Activated CD4-positive, alpha-beta T cell treated with anti-CD3 and anti-CD28 coated beads, Interleukin-2, Interleukin-6, amounts not matched to agents 100 ng/mL and 50 ng/mL, durations not matched to agents 16 hours and 8 hours (primary cell): ENCODE measurements at places on chromosomes 12 and 14.

GRCh38 chr12:91387461-91388134 lies 205.0 kb upstream of the DCN start:
- DNase-seq = no peak

DNA sequence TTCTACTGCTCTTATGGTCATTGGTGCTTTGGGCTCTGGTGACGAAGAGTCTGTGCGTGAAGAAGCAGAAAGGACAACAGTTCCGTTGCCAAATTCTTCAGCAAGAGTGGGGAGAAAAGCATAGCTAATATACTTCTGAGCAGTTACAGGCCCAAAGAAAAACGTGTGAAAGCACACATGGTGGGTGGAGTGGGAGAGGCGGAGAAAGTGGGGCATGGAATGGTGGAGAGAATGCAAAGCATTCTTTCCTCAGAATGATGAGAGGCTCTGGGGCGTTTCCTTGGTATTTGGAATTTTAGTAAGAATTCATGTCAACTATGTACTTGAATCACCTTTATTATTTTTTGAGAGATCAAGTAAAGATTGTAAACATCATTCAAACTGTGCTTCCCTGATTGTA lies 396.1 kb downstream of the NAV3 start:
- no peak for DNase-seq

DNA sequence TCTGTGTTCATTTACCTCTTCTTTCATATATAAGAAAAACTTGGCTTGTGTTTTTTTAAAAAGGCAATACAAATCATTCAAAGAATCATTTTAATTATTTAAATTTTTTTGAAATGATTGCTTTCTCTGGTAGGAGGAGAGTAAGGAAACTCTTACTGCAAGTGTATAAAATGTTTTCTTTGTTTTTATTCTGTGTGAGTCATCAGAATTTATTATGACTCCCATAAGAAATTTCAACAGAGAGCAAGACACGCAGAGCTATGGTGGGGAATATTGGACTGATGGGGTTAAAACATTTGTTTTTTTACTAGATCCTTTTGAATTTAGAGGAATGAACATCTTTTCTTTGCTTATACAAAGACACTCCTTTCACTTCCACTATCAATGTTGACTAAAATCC lies 119.1 kb upstream of the ATXN7L3B start:
- no peak for DNase-seq

DNA sequence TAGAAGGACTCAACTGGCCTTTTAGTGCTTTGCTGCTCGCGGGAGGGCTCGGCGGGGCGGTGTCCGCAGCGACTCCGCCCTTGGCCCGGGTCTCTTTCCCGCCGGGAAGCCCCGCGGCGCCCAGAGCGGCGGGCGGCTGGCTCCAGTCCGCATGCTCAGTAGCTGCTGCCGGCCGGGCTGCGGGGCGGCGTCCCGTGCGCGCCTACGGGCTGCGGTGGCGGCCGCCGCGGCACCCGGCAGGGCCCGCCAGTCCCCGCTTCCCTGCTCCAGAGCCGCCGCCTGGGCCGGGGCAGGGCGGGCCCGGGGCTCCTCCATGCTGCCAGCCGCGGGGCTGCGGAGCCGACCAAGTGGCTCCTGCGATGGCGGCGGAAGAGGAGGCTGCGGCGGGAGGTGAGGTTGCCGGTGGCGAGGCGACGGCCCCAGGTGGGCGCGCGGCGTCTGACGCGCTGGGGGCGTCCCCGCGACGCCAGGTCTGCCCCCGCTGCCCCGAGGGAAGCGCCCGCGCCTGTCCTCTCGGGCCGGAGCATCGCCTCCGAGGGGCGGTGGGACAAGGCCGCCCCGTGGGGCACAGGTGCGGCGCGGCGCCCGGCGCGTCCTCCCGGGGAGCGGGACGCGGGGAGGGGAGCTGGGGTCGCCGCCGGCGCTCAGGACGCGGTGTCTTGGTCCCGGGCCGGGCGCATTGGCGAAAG lies at the start of gene BMAL2:
Gene BMAL2, plus strand, starts transcription at position 123 of the 689 bp plus-strand sequence. Its CDS starts 237 bp downstream, at position 360.
- DNase-seq = peak; percentile 68

DNA sequence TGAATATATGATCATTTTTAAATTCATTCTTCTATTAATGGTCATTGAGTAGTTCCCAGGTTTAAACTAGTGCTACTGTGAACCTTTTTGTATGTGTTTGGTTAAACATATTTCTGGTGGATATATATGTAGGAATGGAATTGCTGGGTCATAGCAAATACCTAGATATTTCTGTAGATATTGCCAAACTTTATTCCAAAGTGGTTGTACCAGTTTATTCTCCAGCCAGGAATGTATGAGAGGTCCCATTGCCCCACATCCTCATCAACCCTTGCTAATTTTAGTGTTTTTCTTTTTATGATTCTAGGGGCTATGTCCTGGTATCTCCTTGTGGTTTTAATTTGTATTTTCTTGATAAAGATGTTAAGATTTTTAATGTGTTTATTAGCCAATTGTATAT lies 3.1 kb downstream of the VEZT start:
- DNase-seq = no peak
